B cell (primary cell): ENCODE measurements at places on chromosomes 13 and 19. TPM values are rescaled to one million over a fixed set of nuclear protein-coding genes. Genes with fewer than 3 reads are reported as not detected.

Gene CD37
- 1,880 and 1,998 TPM in 2 replicates for total RNA-seq

Gene LIM2
- not detected in 2 replicates for total RNA-seq

Gene BAX
- total RNA-seq, result 92.7 and 95.3 TPM in 2 replicates

Gene PSENEN
- 29.1 and 36.4 TPM in 2 replicates for total RNA-seq

Gene ZNF284
- 3.3 and 4.9 TPM in 2 replicates for total RNA-seq

Gene WDR88
- total RNA-seq, result 0.47 and 0.51 TPM in 2 replicates

Gene GPR4
- not detected in 2 replicates for total RNA-seq

Gene ZNF229
- 6.2 and 6.7 TPM in 2 replicates for total RNA-seq

DNA sequence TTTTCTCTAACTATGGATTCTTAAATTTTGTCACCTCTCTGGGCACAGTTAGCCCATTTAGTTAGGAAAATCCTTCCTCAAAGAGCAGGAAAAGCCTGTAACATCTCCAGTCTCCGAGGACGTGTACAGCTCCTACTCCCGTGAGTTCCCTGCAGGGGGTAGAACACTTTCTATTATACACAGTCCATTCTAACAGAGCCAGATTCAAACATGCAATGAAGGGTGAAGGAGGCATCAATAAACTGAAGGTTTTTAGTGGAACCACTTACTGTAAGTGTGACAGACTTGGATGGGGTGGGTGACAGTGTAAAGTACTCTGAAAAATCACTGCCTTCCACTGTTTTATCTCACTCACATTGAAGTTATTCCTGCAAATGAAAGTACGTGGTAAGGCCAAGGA is 204.7 kb upstream of the DACH1 start:
- no peaks in the 10 kb centered on the region for H3K27me3 ChIP-seq
- no peaks in the 10 kb centered on the region for H3K36me3 ChIP-seq
- H3K4me1 ChIP-seq, result no peaks in the 10 kb centered on the region
- H3K4me3 ChIP-seq, result no peak overlapping the region
- DNase-seq, result no peak

DNA sequence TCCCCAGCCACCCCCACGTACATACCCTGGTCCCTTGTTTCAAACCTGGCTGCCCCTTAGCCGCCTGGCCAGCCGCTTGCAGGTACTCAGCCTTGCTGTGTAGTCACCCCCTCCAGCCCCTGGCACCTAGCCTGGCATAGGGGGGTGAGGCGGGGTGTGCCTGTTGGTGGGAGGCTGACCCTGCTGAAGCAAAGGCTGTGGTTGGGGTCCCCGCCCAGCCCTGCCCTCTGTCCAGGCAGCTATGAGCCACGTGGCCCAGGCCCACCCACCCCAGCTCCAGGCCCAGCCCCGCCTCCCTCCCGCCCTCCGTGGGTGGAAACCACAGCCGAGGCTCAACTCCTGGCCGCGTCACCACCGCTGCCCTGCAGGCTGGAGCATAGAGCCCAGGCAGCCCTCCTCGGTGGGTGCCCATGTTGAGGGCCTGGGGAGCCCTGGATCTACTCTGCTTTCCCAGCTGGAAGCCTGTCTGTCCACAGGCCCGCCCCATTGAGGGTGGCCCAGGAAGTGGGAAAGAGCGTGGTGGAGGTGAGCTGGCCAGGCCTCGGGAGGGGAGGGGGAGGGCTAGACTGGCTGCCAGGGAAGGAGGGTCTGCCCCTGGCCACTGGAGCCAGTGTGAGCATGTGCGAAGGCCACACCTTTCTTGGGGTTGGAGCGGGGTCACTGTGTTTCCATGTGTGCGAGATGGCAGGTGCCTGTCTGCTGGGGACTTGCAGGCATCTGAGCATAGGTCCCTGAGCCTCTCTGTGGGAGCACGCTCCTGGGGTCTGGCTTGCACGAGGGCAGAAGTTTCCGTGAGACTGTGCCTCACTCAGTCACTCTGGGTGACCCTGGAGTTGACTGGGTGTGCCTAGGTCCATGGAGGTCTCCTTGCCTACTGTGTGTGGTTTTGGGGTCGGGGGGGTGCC is 31.0 kb downstream of the PAK4 start:
- no peaks in the 10 kb centered on the region for H3K27me3 ChIP-seq
- H3K4me3 ChIP-seq, result no peak overlapping the region
- H3K4me1 ChIP-seq, result no peaks in the 10 kb centered on the region
- no peaks in the 10 kb centered on the region for H3K36me3 ChIP-seq
- H3K27ac ChIP-seq, result no peak overlapping the region

GRCh38 chr13:51834581-51835171 is 10.3 kb downstream of the TMEM272 start:
- H3K27me3 ChIP-seq, result peaks cover 11% of the 10 kb centered on the region
- H3K27ac ChIP-seq, result no peak overlapping the region
- DNase-seq, result no peak
- H3K4me3 ChIP-seq, result no peak overlapping the region
- H3K4me1 ChIP-seq, result peaks cover 15% of the 10 kb centered on the region

- no peaks in the 10 kb centered on the region for H3K27me3 ChIP-seq
- H3K27ac ChIP-seq, result no peak within 1 kb of the TSS
- no peaks in the 10 kb centered on the region for H3K36me3 ChIP-seq
- peak; percentile 54 for DNase-seq
- H3K4me1 ChIP-seq, result peaks cover 28% of the 10 kb centered on the region
- peak within 1 kb of the TSS; percentile 36 for H3K4me3 ChIP-seq
These were observed at the start of gene KIRREL2 for GRCh38 chr19:35856546-35857149. Gene KIRREL2, plus strand, starts transcription at chr19:35856911. Its CDS starts 209 bp downstream, at chr19:35857120.

DNA sequence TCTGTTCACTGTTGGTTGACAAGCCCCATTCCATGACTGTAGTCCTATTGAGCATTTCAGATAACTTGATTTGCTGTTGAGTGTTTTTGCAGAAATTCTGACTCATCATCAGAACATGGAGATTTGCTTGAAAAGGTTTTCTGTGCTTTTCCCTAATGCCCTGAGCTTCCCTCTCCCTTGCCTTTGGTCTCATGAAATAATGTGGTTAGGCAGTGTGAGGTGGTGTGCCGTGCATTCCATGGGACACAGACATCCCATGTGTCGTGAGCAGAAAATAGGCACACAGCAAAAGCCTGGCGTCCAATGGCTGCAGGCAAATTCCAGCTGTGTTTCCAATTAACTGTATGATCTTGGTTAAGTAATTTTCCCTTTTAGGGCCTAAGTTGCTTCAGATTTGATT is 197.4 kb downstream of the DLEU7 start:
- H3K27me3 ChIP-seq, result no peaks in the 10 kb centered on the region
- no peaks in the 10 kb centered on the region for H3K36me3 ChIP-seq
- no peak overlapping the region for H3K4me3 ChIP-seq

DNA sequence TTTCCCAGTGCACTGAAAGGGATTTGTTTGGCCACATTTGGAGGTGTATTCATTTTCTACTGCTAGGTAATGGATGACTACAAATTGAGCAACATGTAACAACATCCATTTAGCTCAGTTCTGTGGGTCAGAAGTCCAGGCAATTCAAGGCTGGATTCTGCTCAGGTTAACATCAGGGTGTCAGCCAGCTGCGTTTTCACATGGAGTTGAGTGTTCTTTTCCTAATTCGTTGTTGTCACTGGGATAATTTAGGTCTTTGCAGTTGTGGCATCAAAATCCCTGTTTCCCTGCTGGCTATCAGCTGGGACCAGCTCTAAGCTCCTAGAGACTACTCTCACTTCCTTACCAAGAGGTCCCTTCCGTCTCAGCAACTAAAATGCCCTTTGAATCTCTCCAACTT is 25.4 kb downstream of the MIR17HG start:
- H3K27me3 ChIP-seq, result no peaks in the 10 kb centered on the region
- H3K27ac ChIP-seq, result no peak overlapping the region
- H3K4me1 ChIP-seq, result no peaks in the 10 kb centered on the region
- no peak overlapping the region for H3K4me3 ChIP-seq

DNA sequence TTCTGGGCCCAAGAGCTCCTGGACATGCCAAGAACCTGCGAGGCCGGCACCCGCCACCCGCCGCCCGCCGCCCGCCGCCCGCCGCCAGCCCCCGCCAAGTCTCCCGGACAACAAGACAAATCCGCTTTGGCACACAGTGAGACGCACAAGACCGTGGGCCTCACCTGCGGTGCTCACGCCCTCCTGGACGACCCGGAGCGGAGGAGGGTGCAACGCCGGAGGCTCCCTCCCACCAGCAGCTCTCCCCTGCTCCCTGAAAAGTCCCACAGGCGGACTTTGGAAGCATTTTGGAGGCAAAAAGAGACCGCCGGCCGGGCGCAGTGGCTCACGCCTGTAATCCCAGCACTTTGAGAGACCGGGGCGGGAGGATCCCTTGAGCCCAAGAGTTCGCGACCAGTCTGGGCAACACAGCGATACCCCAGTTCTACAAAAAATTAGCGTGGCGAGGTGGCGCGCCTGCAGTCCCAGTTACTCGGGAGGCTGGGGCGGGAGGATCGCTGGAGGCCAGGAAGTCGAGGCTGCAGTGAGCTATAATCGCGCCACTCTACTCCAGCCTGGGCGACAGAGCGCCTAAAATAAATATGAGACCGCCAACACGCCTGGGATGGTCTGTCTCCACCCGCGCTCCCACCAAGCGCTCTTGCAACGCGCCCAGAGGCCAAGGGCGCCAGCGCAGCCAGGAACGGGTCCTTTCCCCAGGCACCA is 783 bp downstream of the RHPN2 start:
- peaks cover 22% of the 10 kb centered on the region for H3K27me3 ChIP-seq
- no peak for DNase-seq
- peak overlapping the region; percentile 65 for H3K4me3 ChIP-seq
- H3K4me1 ChIP-seq, result peaks cover 20% of the 10 kb centered on the region
- no peaks in the 10 kb centered on the region for H3K36me3 ChIP-seq

- no peaks in the 10 kb centered on the region for H3K4me1 ChIP-seq
- H3K4me3 ChIP-seq, result no peak overlapping the region
- no peaks in the 10 kb centered on the region for H3K36me3 ChIP-seq
- DNase-seq, result no peak
- peaks cover 30% of the 10 kb centered on the region for H3K27me3 ChIP-seq
These were observed 4.9 kb downstream of the PCDH20 start for GRCh38 chr13:61410669-61411297.

DNA sequence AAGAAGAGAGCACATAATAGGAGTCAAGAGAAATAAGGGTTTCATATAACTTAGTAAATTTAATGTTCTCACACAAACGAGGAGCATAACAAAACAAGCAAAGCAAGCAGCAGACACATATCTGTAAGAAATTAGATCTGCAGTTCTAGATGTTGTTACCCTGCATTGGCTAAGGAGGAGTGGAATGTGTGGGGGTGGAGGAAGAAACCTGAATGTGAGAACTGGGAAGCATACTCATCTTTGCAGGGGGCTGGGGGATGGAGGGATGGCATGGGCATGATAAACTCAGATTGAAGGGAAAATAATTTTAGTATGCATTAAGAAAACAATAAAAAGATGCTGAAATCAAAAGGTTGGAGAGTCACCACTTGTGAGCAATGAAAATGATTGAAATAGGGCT is 255.0 kb downstream of the LIG4 start:
- no peaks in the 10 kb centered on the region for H3K4me1 ChIP-seq
- DNase-seq, result no peak
- H3K4me3 ChIP-seq, result no peak overlapping the region
- H3K27me3 ChIP-seq, result no peaks in the 10 kb centered on the region
- no peak overlapping the region for H3K27ac ChIP-seq

- H3K27ac ChIP-seq, result no peak overlapping the region
- H3K27me3 ChIP-seq, result no peaks in the 10 kb centered on the region
- H3K36me3 ChIP-seq, result no peaks in the 10 kb centered on the region
- DNase-seq, result no peak
- no peaks in the 10 kb centered on the region for H3K4me1 ChIP-seq
These were observed 47.0 kb upstream of the CALM3 start for GRCh38 chr19:46554161-46554560.

DNA sequence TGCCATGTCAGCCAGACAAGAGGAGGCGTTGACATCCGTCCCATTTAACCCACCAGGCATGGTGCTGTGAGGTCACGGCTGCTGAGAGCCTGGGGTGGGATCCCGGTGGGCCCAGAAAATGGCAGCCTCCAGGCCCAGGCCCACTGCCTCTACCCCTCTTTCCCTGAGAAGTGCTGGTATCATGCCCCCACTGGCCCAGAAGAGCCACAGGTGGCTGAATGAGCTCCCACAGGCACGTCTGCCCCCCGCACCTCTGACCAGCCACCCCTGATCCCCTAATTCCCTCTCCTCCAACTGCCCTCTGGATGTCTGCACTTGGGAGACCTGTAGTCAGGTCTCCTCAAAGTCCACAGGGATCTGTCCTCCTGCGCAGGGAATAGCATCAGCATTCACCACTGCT is 37.3 kb upstream of the KCTD15 start:
- no peak overlapping the region for H3K27ac ChIP-seq
- no peaks in the 10 kb centered on the region for H3K36me3 ChIP-seq
- DNase-seq, result no peak
- no peaks in the 10 kb centered on the region for H3K27me3 ChIP-seq
- H3K4me1 ChIP-seq, result no peaks in the 10 kb centered on the region

GRCh38 chr13:100680131-100680530 is 5.5 kb upstream of the TMTC4 start:
- no peaks in the 10 kb centered on the region for H3K36me3 ChIP-seq
- DNase-seq, result no peak
- H3K27me3 ChIP-seq, result no peaks in the 10 kb centered on the region
- H3K27ac ChIP-seq, result no peak overlapping the region

DNA sequence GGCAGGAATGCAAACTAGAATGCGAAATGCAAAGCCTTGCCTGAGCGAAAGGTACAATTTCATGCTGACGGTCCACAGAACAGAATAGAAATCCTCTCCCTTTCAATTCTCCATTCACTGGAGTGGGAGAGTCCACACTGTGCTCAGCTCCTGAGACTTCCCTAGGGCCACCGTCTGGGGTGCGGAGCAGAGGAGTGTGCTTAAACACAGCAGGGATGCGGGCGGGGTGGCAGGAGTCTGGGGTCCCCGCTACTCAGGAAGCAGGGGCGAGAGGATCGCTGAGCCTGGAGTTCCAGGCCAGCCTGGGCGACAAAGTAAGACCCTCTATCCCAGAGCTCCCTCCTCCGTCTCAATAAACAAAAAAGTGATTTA is 552 bp upstream of the ZNF816 start:
- H3K4me3 ChIP-seq, result peak overlapping the region; percentile 92
- H3K27me3 ChIP-seq, result no peaks in the 10 kb centered on the region
- no peak for DNase-seq
- peaks cover 14% of the 10 kb centered on the region for H3K4me1 ChIP-seq
- peak overlapping the region; percentile 69 for H3K27ac ChIP-seq

- no peak overlapping the region for H3K27ac ChIP-seq
- no peaks in the 10 kb centered on the region for H3K27me3 ChIP-seq
- H3K4me3 ChIP-seq, result no peak overlapping the region
- DNase-seq, result no peak
- H3K4me1 ChIP-seq, result peaks cover 22% of the 10 kb centered on the region
These were observed 210.2 kb downstream of the KCNRG start for GRCh38 chr13:50225193-50226155.

DNA sequence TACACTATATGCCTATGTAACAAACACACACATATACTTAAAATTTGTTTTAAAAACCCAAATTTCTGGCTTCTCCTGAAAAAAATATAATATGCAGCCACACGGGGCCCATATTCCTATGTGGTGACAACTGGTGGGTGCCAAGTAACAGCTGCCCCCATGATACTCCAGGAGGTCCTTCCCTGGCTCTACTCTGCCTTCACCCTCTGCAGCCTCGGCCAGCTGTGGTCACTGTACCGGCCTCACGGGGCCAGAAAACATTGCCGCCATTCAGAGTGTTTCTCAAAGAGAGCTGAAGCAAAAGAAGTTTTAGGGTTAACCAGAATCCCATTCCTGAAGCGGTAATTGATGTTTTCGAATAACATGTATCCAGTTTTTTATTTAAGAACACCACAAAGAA is 32.6 kb upstream of the POP4 start:
- H3K4me1 ChIP-seq, result no peaks in the 10 kb centered on the region
- no peak overlapping the region for H3K4me3 ChIP-seq
- H3K27me3 ChIP-seq, result no peaks in the 10 kb centered on the region
- no peak for DNase-seq
